Cortex of kidney (tissue), 1 donor: ENCODE measurements at places on chromosomes 5 and 9.

DNA sequence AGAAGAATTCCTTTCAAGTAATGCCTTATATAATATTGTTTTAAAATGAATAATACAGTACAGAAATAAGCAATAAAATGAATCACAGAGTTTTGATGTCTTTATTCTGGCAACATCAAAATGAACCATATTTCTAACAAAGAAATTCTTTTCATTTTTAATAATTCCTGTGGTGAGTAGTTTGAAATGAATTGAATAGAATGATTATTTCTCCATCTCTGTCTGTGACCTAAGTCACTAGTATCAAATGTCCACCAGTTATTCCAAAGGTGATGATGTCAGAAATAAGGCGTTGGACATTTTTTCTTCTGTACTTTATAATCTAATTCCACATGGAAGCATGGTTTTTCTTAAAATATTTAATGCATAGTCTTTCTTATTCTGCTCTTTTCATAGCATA, 106.2 kb downstream of the ADAMTSL1 start:
- no peak for DNase-seq

DNA sequence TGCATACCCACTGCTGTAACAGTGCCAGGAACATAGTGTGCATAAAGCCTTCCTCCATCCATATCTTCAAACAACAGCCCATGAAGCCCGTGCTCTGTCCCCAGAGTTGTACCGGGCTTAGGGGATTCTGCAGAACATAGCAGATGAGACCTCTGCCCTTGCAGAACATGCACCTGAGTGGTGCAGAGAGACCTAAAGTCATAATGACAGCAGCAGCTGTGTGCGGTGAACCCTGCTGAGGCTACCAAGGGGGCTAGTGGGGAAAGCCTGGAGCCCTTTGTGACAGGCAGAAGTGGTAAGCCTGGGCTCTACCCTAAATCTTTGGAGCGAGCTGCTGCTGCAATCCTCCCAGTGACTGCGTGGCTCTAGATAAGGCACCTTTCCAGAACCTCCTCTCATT, 32.2 kb upstream of the BRD3 start:
- no peak for DNase-seq

DNA sequence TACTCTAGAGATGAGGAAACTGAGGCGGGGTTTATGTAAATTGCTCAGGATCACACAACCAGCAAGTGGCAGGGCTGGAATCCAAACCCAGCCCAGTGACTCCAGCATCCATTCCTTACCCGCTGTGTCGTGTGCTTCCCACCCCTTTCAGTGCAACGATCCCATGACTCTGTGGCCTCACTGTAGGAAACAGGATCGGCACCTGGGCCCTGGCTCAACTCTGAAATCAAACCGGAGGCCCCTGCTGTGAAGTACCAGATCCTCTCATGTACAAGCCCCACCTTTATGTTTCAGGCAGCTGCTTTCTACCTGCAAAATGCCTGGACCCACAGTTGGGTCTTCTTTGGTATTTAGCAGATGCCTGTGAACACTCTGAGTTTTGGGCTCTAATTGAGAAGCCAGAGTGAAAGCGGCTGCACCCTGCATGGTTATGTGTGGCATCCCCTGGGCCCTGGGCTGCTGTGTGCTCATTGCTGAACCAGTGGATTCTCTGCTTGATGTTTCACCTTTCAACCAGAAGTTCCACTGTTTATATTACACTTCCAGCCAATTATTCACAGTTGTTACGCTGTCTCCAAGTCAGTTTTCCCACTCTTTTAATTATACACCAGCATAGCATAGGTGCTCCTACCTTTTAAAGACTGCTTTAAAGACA, 36.7 kb downstream of the ABLIM3 start:
- DNase-seq = no peak

DNA sequence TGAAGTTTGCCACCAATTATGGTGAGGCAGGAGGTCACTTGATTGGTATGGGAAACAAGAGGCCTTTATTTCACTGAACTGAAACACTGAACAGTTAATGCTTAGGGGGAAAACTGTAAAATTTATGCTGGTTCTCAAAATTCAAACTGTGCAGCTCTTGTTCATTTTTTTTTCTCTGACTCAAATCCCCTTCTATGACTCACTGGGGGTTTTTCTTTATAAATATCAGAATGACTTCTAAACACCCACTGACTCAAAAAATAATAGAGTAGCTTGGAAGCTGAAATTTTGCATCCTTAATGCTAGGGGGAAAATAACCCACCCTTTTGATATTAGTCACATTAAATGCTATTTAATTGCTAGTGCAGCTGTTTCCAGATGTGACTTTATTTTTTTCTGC, 24.1 kb upstream of the OTP start:
- no peak for DNase-seq

- DNase-seq = no peak
Measured at GRCh38 chr5:75651575-75652238, 40.5 kb downstream of the ANKDD1B start.

- no peak for DNase-seq
Measured at GRCh38 chr9:89408628-89409101, 89.2 kb downstream of the SEMA4D start.

DNA sequence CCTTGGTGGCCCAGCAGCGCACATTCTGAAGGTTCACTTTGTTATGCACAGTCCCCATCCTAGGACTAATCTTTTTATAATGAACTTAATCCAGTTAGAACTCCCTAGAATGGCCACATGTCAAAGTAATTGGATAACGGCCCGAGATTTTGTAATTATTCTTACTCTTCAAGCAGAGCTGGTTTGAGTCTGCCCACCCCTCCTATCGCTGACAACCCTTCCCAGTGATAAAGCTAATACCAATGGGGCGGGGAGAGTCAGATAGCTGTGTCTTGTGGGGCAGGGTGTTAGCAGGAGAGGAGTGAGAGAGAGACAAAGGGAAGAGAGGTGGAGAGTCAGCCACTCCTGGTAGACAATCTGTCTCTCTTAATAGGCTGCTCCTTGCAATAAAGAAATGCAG, 356.9 kb downstream of the SLIT3 start:
- DNase-seq = no peak

- DNase-seq = no peak
Measured at GRCh38 chr9:87120610-87121009, 173.3 kb upstream of the GAS1 start.

DNA sequence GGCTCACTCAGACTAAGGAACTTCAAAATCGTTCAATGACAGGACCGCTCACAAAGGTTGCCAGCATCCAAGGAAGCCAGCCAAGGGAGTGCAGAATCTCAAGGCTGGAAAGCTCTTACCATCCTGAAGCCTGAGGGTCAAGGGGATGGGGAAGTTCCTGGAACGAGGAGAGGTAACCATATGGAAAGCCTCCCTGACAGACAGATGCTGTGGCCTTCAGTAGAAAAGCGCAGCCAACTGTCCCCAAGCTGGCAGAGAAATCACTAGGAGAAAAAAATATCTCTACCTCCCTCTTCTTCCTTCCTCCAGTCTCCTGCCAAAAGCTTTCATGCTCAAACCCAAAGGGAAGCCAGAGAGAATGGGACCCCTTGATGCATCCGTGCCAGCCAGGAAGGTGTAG, 90.5 kb upstream of the RANBP3L start:
- DNase-seq = no peak

GRCh38 chr5:81825237-81825636, 74.3 kb upstream of the SSBP2 start:
- DNase-seq = no peak

DNA sequence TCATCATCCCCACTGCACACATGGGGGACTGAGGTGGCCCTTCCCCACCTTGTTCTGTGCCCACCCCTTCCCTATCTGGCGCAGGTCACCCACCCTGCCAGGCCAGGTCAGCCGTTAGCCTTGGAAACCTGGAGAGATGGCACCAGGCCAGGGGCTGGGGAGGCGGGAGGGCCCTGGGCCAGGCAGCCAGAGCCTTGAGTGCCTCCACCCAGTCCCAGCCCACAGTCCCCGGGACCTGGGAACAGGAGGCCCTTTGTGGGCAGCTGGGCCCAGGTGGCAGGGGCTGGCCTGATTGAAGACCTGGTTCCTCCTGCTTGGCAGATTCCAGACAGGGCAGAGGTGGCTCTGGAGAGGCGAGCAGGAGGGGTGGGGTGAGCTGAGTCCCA, 70.6 kb downstream of the LRSAM1 start:
- no peak for DNase-seq

GRCh38 chr5:97844797-97845196, 661.8 kb upstream of the RIOK2 start:
- no peak for DNase-seq

- no peak for DNase-seq
Measured at GRCh38 chr9:5364294-5365024, 24.8 kb upstream of the RLN1 start.

DNA sequence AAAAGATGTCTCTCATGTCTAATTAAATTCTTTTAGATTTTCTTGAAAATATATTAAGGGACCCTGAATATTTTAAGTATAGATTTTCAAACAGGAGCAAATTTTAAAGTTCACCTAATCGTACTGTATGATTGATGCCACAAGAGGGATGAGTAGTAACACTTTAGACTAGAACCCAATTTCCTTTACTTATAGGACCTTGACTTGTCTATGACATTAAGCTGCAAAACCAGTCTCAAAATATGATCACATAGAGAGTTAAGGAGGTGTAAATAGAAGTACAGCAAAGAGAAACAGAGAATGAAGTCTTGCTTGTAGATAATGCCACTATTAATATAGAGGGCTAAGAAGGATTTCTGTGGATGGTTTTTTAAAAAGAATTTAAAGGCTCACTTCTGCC, 312.9 kb upstream of the PRR16 start:
- DNase-seq = no peak

- DNase-seq = no peak
Measured at GRCh38 chr9:19469271-19469670, 60.5 kb downstream of the ACER2 start.

- DNase-seq = no peak
Measured at GRCh38 chr5:136040746-136041415, 12.1 kb downstream of the TGFBI start.

DNA sequence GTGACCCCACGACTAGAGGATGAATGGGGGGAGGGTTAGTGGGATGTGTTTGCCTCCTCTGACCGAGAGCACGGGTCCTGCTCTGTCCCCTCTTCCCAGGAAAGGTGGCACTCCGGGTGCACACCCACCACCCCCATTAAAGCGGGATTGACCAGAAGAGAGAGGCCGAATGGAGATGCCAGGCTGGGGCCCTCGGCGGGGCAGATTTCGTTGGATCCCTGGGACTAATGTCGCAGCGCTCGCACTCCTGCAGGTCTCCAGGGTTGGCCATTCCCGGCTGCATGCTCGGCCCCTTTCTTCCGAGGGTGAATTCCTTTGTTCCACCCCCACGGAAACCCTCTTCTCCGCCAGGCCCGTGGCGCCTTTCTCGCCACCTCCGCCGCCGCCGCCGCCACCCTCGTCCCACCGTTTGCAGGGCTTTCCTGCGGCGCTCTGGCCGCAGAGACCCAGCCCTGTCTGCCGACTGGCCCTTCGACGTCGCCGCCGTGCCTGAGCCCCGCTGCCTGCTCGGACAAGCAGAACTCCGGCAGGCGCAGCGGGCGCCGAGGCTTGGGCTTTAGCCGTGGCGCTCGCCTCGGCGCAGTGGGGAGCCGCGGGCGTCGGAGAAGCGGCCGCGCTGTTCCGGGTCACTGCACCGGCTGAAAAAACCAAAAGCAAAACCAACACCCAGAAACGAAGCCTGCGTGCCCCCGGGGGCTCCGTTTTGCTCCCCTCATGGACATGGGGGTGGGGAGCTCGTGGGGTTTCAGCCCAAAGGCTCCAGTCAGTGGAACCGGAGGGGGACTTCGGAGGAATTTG, 11.8 kb downstream of the LMX1B start:
- DNase-seq = no peak

- no peak for DNase-seq
Measured at GRCh38 chr9:15578714-15579113, 25.9 kb downstream of the CCDC171 start.

DNA sequence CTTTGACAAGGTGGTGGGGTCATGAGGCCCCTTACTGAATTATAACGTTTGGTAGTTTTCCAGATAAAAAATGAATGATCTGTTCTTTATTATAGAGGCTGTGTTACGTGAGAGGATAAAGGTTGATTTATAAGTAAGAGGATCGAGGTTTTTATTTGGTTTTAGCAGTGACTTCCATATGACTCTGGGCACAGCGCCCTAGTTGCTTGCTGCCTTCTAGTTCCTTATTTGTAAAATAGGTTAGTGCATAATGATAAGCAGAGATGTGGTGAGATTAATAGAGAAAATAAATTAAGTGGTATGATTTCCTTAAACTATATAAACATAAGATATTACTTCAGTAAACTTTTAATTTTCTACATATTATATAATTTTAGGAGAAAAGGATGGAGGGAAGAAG, 29.8 kb downstream of the MRRF start:
- no peak for DNase-seq
